ENCODE measurements at places on chromosomes 5 and 9. TPM values are rescaled to one million over a fixed set of nuclear protein-coding genes. Genes with fewer than 3 reads are reported as not detected.

The PCDH1 gene
- 9.1 TPM for total RNA-seq

The RNF183 gene
- total RNA-seq = not detected

The HSPA5 gene
- total RNA-seq = 650 TPM

The PPP3R2 gene
- total RNA-seq = not detected

The PCDHGA6 gene
- 0.41 TPM for total RNA-seq

The ROPN1L gene
- 0.77 TPM for total RNA-seq

DNA sequence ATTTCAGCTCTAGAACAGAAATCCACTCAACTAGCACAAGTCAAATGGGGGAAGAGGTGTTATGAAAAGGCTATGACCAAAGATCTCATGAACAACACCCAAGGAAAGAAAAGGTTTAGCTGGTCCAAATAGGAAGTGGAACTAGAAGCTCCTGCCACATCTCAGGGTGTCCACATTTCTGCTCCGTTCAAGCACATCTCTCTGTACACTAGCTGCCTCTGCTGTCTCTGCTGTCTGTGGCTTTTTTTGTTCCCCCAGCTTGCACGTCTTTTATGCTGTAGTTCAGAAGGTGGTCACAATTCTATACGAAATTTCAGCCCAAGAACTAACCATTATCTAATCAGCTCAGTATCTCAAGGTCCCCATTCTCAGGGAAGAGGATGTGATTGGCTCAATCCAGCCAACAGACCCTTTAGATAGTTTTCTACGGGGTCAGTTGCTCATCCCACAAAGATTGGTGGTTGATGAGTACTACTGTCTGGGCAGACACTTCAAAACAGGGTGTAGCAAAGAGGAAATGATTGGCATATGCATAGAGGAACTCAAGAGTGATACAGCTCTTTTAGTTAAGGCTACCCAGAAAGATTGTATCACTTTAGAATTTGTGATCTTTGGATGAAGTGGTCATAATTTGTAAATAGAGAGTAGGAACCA lies 44.0 kb downstream of the FANCC start:
- H3K4me1 ChIP-seq = no peaks in the 10 kb centered on the region
- DNase-seq = no peak
- H3K27me3 ChIP-seq = no peaks in the 10 kb centered on the region
- no peak overlapping the region for H3K4me3 ChIP-seq

GRCh38 chr5:73485715-73486114 lies 12.5 kb upstream of the BTF3 start:
- no peaks in the 10 kb centered on the region for H3K4me1 ChIP-seq
- no peak overlapping the region for H3K27ac ChIP-seq
- no peaks in the 10 kb centered on the region for H3K36me3 ChIP-seq
- DNase-seq = peak; percentile 65

GRCh38 chr9:92171822-92172221 lies 56.6 kb upstream of the SPTLC1 start:
- DNase-seq = no peak
- no peaks in the 10 kb centered on the region for H3K27me3 ChIP-seq
- H3K4me1 ChIP-seq = no peaks in the 10 kb centered on the region
- no peaks in the 10 kb centered on the region for H3K36me3 ChIP-seq

DNA sequence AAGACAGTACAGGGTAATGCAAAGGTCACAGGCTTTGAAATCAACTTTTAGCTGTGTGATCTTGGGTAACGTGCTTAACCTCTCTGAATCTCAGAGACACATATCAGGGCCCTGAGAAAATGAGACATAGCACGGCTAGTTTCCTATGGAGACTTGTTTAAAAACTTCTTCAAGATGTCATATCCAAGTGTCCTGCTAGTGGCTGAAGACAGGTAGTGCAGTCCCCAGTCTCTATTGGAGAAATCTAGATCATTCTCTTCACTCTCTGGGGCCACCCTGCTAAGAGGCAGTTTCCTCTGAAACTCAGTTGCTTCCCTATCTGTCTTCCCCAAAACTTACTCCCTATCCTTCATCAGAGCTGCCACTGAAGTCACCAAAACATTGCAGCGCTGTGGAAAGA lies 30.3 kb upstream of the GRXCR2 start:
- H3K27ac ChIP-seq = no peak overlapping the region
- H3K4me3 ChIP-seq = no peak overlapping the region
- no peaks in the 10 kb centered on the region for H3K36me3 ChIP-seq
- H3K27me3 ChIP-seq = no peaks in the 10 kb centered on the region
- H3K4me1 ChIP-seq = peaks cover 5% of the 10 kb centered on the region

DNA sequence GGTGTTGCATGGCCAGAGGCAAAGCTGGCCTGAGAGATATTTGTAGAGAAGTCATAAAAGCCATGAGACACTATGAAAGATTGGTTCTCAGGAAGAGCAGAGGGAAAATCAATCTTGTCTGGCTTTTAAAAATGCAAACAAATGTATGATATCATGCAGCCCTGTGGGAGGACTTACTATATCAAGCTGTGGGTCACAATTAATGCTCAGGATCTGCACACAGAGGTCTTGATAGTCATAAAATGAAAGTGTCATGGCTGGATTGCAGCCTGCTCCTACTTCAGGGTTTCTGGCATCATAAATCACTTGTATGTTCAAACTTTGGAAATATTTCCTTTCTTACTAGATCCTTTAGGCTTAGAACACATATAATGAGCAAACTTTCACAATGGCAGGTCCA lies 151.5 kb downstream of the SEMA6A start:
- H3K27ac ChIP-seq = no peak overlapping the region
- no peaks in the 10 kb centered on the region for H3K36me3 ChIP-seq
- H3K4me1 ChIP-seq = no peaks in the 10 kb centered on the region
- DNase-seq = no peak

DNA sequence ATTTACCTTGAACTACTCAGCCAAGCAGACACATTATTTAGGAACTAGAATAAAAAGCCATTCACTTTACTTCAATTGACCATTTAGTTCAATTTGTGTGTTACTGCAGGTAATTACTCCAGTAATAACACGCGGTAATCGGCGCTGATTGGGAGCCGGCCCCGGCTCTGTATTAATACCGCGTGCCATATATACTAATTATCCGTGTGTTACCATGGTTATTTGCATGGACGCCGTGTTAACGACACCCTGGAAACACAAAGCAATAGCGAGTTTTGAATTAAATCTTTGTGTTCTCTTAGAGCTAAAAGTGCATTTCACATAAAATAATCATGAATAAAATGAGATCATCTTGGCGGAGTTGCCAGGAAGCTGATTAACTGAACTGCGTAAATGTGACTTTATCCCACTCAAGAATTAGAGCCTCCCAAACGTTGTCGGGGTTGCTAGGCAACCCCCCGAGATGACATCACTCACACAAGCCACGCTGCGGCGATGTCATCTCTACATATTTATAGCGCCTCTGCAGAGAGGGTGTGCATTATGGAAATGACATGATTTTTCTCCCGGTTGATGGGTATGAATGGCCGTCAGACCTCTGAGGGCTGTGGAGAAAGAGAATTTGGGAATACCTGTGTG lies 41.4 kb upstream of the RNU6ATAC start:
- peak overlapping the region; percentile 74 for H3K27ac ChIP-seq
- H3K4me1 ChIP-seq = peaks cover 17% of the 10 kb centered on the region
- no peaks in the 10 kb centered on the region for H3K27me3 ChIP-seq
- H3K36me3 ChIP-seq = no peaks in the 10 kb centered on the region
- H3K4me3 ChIP-seq = peak overlapping the region; percentile 24

- no peak overlapping the region for H3K4me3 ChIP-seq
- H3K36me3 ChIP-seq = no peaks in the 10 kb centered on the region
- no peak for DNase-seq
Observed at GRCh38 chr9:102892025-102892424, 103.1 kb upstream of the CYLC2 start.

DNA sequence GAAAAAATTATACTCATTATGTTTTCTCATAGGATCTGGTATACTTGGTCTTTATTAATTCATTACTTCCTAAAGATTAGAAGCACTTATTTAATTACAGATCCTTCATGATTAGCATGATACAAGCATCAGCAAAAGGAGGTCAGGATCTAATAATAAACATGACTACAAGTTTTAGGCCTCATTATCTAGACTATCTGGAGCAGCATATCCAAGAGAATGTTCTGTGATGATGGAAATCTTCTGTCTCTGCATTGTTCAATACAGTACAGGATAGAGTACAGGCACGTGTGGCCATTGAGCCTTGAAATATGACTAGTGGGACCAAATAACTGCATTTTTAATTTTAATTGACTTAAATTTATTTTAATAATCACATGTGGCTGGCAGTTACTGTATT lies 21.2 kb downstream of the SETX start:
- no peak overlapping the region for H3K4me3 ChIP-seq
- peaks cover 67% of the 10 kb centered on the region for H3K36me3 ChIP-seq
- no peak overlapping the region for H3K27ac ChIP-seq
- DNase-seq = no peak

- peaks cover 7% of the 10 kb centered on the region for H3K4me1 ChIP-seq
- H3K4me3 ChIP-seq = no peak overlapping the region
- peak; percentile 37 for DNase-seq
- no peaks in the 10 kb centered on the region for H3K27me3 ChIP-seq
- no peaks in the 10 kb centered on the region for H3K36me3 ChIP-seq
Observed at GRCh38 chr5:154714266-154714986, 40.8 kb upstream of the LARP1 start.

DNA sequence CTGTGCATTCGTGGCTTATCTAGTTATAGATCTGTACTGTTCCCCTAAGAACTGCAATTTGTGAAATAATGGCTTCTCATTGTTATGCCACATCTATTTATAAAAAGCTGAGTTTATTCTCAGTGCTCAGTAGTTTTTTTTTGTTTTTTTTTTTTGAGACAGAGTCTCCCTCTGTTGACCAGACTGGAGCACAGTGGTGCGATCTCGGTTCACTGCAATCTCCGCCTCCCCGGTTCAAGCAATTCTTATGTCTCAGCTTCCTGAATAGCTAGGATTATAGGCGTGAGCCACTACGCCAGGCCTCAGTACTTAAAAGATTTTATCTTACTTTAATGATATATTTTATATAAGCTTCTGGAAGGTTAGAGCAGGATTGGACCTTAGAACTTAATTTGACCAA lies 19.0 kb downstream of the SEC61B start:
- DNase-seq = no peak
- no peaks in the 10 kb centered on the region for H3K36me3 ChIP-seq
- H3K27ac ChIP-seq = no peak overlapping the region

DNA sequence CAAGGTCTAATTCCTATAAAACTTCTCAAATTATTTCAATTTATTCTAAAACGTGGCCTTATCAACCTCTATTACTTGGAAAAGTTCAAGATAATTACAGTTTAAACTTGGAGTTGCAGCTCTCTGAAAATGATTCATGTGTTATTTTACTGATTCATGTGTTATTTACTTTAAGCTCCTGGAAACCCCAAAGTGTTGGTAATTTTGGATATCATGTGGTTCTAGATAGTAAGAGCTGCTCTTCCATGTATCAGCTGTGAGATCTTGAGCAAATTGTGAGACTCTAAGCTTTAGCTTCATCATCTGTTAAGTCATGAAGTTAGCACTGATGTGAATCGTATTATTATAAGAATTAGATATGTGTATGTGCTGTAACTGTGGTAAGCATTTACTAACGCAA lies 749.2 kb downstream of the TLE4 start:
- H3K36me3 ChIP-seq = no peaks in the 10 kb centered on the region
- no peaks in the 10 kb centered on the region for H3K27me3 ChIP-seq
- H3K27ac ChIP-seq = peak overlapping the region; percentile 81
- peaks cover 12% of the 10 kb centered on the region for H3K4me1 ChIP-seq

DNA sequence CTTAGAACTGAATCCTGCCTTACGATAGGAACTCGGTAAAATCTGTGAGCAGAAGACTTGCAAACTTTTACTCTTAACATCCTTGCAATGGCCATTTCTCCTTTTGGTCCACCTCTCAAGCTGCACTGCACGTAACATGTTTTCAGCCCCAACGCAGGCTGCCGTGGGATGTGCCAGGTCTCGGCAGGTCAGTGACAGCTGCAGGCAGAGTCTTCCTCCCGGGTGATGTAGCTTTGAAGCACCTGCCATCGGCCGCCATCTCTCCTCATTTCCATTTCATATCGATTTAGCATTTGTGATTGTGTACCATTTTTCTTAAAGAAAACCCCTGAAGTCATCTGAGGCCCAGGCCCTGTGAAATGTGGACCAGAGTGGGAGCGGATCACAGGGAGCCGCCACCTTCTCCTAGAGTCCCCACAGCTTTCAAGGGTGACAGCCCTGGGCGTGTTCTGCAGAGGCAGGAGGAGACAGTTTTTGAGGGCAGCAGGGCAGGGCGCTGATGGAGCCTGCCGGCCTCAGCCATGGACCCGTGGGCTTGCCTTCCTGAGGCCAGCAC lies 25.8 kb upstream of the LPCAT1 start:
- DNase-seq = no peak
- H3K27ac ChIP-seq = no peak overlapping the region
- H3K4me3 ChIP-seq = no peak overlapping the region

All from astrocyte (in vitro differentiated cells and primary cell).